ENCODE measurements at places on chromosomes 4 and X.
A peak's percentile ranks its signal among the peaks of the same experiment; 100 is the strongest.

GRCh38 chr4:168741281-168742173 lies 244.7 kb downstream of the PALLD start:
- no peak for DNase-seq

GRCh38 chr4:144645631-144646522 lies at the start of gene HHIP:
HHIP (plus strand) TSS chr4:144646156; CDS start chr4:144646676, 520 bp downstream.
- no peak for DNase-seq

DNA sequence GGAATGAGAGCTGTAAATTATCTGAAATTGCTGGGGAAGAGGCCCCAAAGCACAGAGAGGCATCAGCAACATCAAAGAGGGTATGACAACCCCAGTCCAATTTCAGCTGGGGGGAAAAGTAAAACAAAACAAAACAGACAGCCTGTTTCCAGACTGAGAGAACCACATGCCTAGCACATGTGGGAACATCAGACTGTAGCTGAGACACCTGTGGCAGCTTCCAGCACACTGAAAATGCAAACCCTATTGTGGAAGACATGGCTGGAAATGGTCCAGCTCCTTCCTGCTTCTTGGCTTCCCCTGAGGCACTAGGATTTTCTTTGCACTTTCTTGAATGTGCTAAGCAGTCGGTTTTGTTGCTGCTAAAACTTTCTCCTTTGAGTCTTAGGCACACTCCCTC lies 240.9 kb upstream of the STS start:
- DNase-seq = no peak

DNA sequence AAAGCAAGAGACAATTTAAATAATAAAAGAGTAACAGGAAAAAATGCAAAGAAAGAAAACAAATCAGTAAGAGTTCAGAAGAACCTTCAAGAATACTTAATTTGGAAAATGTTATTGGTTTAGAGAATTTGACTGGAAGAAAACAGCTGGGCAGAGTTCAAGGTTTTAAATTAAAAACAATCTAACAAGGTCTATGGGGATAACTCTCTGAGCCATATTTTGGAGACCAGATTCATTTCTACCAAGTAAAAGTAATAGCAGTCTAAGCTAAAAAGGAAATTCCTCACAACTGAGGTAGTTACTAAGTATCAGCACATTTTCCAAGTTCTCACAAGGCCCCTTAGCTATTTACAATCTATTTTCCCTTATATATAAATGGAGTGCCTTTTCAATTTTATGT lies 82.4 kb upstream of the TFDP3 start:
- no peak for DNase-seq

DNA sequence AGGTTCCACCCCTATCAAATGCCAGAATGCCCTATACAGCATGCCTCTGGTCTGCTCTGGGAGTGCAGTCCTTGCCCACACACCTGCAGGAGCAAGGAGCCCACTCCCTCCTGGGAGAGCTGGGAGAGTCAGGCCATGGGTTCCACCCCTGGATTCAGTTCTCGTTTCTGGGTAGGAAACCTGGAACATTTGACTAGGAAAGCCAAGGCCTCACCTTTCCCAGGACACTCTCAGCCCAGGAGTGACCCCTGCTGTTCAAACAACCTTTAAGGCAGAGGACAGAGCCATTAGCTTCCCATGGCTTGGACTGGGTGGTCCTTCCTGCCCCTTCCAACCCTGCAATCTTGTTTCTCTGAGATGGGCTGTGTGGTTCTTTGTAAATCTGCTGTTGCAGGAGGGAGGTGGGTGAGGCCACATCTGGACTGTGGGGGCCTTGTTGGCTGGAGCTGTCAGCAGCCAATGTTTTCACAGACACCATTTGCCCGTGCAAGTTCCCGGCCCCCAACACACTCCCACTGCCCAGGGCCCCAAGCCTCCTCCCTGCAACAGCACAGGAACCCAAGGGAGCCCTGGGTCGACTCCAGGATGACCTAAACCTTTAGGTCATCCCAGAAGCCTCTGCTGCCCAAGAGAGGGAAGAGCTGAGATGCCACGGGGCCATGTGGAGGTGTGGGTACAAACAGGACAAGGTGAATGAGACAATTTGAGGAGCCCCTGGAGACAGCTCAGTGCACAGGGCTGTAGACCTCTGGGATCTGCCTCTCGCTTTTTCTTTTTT lies 104.4 kb downstream of the PJA1 start:
- DNase-seq = no peak

- DNase-seq = no peak
Measured at GRCh38 chr4:169899295-169899694, 126.9 kb downstream of the MFAP3L start.

GRCh38 chrX:63439580-63439979 lies 88.4 kb upstream of the SPIN4 start:
- DNase-seq = no peak

DNA sequence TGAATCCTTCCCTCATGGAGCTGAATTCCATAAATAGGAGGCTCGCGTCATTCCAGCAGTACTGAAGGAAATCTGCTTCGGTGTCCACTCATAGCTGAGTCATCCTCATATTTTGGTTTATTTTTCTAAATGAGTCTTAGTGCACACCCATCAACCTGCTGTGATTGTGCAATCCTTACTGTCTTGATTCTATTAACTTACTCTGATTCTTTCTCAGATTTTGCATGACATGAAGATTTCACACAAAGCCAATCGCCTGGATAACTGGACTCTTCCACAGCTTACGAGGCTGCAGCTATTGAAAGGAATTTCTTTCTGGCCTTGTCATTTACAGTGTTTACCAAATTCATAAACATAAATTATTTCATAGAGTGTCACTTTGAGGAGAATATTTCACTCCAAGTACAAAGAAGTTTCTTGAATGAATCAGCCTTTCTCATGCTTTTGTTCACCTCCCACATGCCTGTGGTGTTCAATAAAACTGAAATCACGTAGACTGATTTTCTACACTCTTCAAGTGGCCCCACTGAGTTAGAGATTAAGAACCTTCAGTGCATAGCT lies 207.6 kb upstream of the SLITRK2 start:
- DNase-seq = no peak

DNA sequence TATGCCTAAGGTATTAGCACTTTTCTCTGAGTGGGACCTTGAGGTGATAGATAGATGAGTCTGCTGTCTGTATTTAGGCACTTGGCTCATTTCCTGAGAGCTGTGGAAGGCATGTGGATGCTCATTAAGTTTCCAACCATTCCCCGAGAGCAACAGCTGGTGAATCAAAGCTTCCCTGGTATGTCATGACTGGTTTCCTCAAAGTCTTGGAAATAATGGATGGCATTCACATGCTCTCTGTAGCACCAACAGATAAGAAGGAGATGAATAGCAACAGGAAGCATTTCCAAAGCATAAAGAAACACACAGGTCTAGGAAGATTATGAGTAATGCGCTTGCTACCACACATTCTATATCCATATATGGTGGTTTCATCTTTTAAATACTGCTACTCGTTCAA lies 118.3 kb upstream of the ETNPPL start:
- DNase-seq = no peak

DNA sequence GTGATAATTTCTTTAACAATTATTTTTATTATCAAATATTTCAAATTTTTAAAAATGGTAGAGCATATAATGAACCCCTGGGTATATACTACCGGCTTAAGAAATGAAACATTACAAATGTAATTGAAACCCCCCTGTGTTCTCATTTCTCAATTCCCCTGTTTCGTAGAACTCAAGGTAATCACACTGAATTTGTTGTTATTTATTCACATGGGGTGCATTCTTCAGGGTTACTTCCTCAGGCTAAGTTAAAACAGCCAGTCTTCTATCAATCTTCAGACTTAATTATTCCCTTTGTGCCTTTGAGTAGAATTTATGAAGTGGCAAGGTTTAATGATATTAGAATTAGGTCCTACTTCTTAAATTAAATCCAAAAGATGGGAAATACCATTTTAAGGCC lies 128.2 kb downstream of the ANAPC10 start:
- DNase-seq = no peak

DNA sequence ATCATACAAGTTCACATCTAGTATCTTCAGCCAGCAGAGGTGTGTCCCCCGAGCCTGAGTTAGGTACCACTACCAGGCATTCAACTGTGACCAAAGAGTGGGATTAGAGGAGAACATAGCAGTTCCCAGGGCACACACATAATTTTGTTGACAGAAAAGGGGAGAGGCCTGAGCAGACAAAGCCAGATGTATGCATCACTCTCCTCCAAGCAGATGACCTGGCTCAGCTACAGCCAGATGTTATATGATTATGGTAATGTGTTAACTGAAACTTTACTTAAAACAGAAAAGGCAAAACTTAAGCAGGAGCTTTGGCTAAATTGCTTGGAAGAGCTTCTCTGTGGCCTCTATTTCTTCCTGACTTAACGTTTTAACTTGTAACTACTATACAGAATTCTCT lies 88.9 kb downstream of the CC2D2A start:
- no peak for DNase-seq

DNA sequence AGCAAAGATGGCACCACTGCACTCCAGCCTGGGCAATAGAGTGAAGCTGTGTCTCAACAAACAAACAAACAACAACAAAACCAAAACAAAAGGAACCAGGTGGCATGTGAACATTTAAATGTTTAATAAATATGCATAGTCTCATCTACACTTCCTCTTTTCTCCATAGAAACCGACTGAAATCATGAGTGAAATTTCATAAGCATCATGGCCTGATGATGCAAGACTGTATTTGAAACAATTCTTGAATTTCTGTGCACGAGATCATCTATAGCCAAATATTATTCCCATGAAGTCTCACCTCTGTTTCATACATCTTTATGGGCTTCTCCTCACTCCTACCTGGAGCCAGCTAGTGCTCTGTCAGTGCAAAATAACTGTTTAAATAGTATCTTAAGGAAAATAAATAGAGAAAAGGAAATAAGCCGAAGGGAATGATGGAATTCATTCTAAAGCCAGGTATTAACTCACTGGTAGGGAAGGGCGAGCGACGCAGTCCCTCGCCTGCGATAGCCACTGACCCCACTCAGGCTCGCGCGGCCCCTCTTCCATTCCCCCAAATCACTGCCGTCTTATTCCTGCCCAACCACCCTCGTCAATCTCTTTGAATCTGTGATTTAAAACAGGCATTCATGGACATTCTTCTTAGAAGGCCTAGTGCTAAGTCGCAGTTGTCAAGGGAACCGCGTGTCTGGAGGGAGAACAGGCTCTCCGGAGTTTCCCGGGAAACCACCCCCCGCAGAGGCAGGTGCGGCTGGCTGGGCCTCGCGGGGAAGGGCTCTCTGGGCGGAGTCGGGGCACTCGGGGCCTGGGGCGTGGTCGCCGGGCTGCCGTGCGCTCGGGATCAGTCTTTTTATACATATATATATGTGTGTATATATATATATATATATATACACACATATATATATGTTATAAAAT lies 52.4 kb upstream of the TRIM2 start:
- DNase-seq = peak; percentile 16

GRCh38 chrX:119190831-119191230 lies 45.3 kb upstream of the PGRMC1 start:
- no peak for DNase-seq

- no peak for DNase-seq
Measured at GRCh38 chr4:11529625-11530201, 101.0 kb upstream of the HS3ST1 start.

DNA sequence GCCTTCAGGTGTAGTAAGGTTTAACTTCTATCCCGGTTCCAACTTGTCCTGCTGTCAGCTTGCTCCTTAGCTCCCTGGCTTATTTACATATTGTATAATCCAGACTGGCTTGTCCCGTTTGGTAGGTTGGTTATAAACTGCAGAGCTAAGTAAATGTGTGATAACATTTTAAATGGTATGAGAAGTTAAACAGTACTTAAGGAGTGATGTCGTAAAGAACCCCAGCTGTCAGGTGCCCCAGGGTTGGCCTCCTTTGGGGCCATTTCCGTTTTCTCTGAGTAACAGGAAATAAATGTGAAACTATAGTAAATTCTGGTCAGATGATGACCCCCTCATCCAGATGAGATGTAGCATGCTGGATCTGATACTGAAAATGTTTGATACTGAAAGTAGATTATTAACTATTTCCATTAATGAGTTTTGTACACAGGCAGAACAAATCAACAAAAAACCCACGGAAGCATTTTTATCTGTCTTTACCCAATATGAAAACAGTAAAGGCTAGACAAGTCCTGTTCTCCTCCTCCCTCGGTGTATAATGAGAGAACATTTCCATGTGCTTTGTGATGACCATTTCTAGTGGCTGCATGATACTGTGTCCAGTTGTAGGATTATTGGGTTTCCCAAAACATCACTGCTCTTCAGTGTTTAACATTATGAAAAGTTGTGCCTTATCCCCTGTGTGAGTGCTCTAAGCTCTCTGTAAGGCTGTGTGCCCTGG lies 22.4 kb downstream of the GAB1 start:
- no peak for DNase-seq

DNA sequence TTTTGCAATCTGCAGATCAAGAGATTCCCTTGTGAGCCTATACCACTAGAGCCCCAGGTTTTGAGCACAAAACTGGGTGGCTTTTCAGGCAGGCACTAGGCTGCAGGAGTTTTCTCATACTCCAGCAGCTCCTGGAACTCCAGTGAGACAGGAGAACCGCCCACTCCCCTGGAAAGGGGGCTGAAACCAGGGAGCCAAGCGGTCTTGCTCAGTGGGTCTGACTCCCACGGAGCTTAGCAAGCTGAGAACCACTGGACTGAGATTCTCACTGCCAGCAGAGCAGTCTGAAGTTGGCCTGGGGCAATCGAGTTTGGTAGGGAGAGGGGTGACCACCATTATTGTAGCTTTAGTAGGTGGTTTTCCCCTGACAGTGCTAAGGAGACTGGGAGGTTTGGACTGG lies 313.8 kb upstream of the TEX13C start:
- DNase-seq = no peak

DNA sequence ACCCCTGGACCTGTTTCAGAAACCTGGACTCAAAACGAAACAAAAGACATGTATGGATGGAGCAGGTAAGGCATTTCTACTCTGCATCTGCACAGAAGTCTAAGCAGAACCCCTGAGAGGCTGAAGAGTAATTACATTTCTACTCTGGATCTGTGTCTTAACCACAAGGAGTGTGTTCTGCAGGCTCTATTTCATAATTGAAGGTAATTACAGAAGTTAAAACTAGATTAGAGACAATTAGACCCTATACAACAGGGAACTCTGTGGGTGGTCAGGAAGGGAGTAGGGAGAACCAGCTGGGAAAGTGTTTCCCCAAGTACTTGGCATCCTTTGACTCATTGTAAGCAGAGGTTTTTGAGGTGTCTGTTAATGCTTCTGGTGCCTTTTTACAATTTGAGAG lies 69.8 kb downstream of the IGSF1 start:
- DNase-seq = no peak

DNA sequence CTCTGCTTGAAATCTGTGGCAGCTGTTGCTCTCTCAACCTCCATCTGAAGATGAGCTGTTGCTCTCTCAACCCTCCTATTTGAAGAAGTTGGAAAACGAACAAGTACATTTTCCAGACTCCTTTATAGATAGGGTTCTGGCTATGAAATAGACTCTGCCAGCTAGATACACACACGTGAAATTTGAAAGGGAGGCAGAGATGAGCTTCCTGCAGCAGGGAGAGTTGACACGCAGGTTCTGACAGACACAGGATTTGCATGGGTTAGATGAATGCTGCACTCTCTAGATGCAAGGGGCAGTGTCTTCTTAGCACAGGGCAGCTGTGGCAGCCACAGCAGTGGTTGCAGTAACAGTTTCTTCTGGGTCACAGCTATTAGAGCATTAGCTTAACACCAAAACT lies 8.0 kb upstream of the PYURF start:
- DNase-seq = no peak

GRCh38 chr4:26021417-26022345 lies 107.7 kb downstream of the SMIM20 start:
- no peak for DNase-seq
